ENCODE measurements at places on chromosomes 2 and 18. TPM values are rescaled to one million over a fixed set of nuclear protein-coding genes. Genes with fewer than 3 reads are reported as not detected.

CHRND gene
- not detected for total RNA-seq

NPHP1 gene
- total RNA-seq: 1.1 TPM

GRCh38 chr2:29881089-29881730 lies 40.2 kb downstream of the ALK start:
- H3K27me3 ChIP-seq: no peaks in the 10 kb centered on the region
- DNase-seq: no peak
- H3K36me3 ChIP-seq: no peaks in the 10 kb centered on the region
- H3K4me1 ChIP-seq: no peaks in the 10 kb centered on the region

- peaks cover 12% of the 10 kb centered on the region for H3K4me1 ChIP-seq
- no peak overlapping the region for H3K4me3 ChIP-seq
- H3K27me3 ChIP-seq: no peaks in the 10 kb centered on the region
- no peaks in the 10 kb centered on the region for H3K36me3 ChIP-seq
- DNase-seq: no peak
These were observed 98.7 kb downstream of the MAPK4 start for GRCh38 chr18:50658601-50659000.

DNA sequence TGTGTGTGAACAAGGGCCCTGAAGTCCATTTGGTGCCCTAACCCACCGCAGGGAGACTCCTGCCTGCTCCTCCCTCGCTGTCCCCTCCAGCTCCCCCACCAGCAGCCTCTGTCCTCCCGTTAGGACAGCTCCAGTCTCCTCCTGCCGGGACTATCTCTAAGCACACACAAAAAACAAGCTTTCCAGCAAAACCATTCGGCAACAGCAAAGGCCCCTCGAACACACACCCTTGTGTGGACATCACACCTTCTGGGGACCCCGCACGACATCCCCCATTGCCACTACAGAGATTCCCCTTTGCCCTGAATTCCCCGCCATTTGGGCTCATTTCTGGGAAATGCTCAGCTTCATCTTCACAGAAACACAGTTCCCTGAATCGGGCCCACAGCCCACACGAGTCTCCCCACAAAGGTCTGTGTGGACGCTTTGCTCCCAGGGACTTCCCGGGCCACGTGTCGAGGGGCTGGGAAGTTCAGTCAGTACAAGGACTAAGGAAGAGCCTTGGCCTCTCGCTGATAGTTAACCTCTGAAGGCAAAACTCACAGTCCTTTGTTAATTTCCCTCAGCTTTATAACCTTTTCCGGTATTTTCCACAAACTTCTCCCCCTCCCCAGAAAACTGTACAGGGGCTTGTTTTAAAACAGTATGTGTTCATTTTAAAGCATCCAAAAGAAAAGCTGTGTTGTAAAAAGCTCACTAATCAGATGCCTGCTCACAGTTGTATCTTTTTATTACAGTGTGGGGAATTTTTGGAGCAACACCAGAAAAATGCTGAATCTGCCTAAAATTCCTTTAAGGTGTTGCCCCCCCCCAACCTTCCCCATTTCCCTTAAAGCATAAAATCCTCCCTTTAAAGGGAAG lies 25.9 kb downstream of the SMAD7 start:
- H3K27me3 ChIP-seq: no peaks in the 10 kb centered on the region
- peaks cover 75% of the 10 kb centered on the region for H3K4me1 ChIP-seq
- no peak overlapping the region for H3K4me3 ChIP-seq
- H3K27ac ChIP-seq: peak overlapping the region; percentile 94
- DNase-seq: no peak

- peaks cover 1% of the 10 kb centered on the region for H3K4me1 ChIP-seq
- no peaks in the 10 kb centered on the region for H3K27me3 ChIP-seq
- H3K36me3 ChIP-seq: no peaks in the 10 kb centered on the region
- H3K4me3 ChIP-seq: no peak overlapping the region
- DNase-seq: no peak
- H3K27ac ChIP-seq: no peak overlapping the region
These were observed 163.1 kb downstream of the TTC32 start for GRCh38 chr2:19738707-19739106.
